ENCODE measurements at places on chromosomes 13 and 19. TPM values are rescaled to one million over a fixed set of nuclear protein-coding genes. Genes with fewer than 3 reads are reported as not detected.

ZNF90 gene
- total RNA-seq: 16.3 TPM

DNA sequence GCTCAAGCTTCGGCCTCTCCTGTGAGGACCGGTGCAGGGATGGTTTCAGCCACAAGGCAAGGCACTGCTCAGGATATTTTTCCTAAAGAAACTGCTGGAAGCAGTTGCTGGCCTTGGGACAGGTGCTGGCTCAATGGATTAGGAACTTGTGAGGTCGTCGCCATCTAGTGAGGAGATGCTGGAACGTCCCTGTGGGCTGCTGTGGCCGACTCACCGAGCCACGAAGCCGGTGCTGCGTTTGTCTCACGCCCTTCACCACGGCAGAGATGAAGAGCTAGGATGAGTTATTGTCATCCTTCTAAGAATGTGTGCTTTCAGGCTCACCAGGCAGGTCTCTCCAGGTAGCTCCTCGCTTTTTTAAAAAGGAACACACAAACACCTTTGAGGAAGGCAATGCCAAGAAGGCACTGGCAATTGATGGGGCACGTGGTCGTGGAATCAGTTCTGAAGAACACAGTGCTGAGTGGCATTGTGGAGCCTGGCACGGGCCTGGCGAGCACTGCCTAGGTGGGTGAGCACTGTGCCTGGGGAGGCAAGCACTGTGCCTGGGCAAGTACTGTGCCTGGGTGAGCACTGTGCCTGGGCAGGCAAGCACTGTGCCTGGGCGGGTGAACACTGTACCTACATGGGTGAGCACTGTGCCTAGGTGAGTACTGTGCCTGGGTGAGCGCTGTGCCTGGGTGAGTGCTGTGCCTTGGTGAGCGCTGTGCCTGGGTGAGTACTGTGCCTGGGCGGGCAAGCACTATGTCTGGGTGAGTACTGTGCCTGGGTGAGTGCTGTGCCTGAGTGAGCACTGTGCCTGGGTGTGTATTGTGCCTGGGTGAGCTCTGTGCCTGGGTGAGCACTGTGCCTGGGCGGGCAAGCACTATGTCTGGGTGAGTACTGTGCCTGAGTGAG lies 140.4 kb downstream of the TEX29 start:
- DNase-seq: peak; percentile 12

CD79A gene
- total RNA-seq: 1.6 TPM

DNA sequence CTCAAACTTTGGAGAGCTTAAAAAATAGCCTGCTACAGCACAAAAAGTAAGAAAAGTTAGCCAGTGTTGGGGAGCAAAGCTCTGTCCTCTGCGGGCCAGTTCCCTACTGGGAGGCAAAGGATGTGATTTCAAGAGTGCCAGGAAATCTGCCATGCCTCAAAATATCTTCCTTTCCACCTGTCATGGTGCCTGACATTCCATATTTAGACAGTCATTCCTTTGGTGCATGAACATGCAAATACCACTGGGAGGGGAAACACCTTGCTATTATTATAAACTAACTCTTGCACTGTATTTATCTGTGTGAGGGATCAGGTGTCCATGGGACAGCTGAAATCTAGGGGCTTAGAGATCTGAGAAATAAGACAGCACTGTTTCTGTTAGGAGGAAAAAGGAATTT lies 10.3 kb downstream of the FREM2 start:
- no peak for DNase-seq

- no peak for DNase-seq
These were observed 1.2 kb downstream of the RAB11B start for GRCh38 chr19:8391198-8392016.

- DNase-seq: no peak
These were observed 30.5 kb downstream of the ZSWIM4 start for GRCh38 chr19:13825489-13826441.

GRCh38 chr13:97307882-97308624 lies 85.9 kb downstream of the MBNL2 start:
- no peak for DNase-seq

DNA sequence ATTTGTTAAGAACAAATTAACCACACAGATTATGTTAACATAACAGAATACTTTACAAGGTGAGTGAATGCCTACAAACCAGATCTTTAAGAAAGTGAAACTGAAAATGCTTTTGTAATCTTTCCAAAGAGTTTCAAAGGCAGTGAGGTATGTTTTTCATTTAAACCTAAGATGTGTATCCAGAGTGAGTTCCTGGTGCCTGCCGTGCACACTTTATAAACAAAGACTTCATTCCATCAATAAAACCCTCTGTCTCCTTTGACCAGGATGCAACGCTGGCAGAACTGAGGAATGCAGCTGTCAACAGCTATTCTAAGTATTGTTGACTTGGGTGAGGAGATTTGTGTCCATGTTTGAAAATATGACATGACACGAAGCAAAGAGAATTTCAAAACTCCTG lies 344.6 kb downstream of the DNAJC15 start:
- no peak for DNase-seq

CPAMD8 gene
- 0.31 TPM for total RNA-seq

DNA sequence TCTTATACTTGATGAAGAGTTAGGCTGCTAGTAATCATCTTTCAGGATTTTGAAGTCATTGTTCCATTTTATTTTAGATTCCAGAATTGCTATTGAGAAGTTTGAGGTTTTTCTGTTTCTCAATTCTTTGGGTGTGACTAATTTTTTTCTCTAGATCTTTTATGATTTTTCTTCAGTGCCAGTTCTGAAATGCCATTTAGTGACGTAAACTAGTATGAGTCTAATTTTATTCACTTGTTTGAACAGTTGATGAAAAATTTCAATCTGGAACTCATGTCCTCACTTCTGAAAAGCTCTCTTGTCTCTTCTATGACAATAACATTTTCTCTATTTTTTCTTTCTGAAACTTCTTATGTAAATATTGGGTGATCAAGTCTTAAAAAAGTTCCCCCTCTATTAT lies 188.5 kb upstream of the HTR2A start:
- no peak for DNase-seq

- no peak for DNase-seq
These were observed 15.8 kb upstream of the OR7A17 start for GRCh38 chr19:14901675-14902260.

ZNF682 gene
- 9.1 TPM for total RNA-seq

SPACA4 gene
- not detected for total RNA-seq

- no peak for DNase-seq
These were observed 236.3 kb downstream of the COL4A1 start for GRCh38 chr13:110070511-110071120.
